ENCODE measurements at places on chromosomes 13 and 19. TPM values are rescaled to one million over a fixed set of nuclear protein-coding genes. Genes with fewer than 3 reads are reported as not detected.

The RFPL4A gene
- not detected for total RNA-seq

The ZNF470 gene
- total RNA-seq: 4.4 TPM

The CCNA1 gene
- 0.50 TPM for total RNA-seq

The FLT1 gene
- total RNA-seq: 0.71 TPM

The ZNF564 gene
- total RNA-seq: 11.1 TPM

- no peak overlapping the region for H3K27ac ChIP-seq
- DNase-seq: no peak
- no peaks in the 10 kb centered on the region for H3K27me3 ChIP-seq
- H3K36me3 ChIP-seq: no peaks in the 10 kb centered on the region
These were observed 245.2 kb downstream of the DNAJC15 start for GRCh38 chr13:43268632-43269031.

DNA sequence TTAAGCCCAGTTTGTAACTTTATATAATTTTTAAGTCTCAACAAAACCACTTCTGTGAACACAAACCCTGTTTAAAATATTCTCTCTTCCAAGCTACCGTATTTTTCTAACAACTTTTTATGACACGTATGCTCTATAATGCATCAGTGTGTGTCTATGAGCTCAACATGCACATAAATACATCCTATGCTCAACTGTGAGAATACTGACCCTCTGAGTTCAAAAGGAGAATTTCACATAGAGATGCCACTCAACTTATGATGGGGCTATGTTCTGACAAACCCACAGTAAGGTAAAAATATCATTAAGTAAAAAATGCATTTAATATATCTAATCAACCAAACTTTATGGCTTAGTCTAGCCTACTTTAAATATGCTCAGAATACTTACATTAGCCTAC, 1139.7 kb upstream of the SPRY2 start:
- H3K27me3 ChIP-seq: no peaks in the 10 kb centered on the region
- H3K36me3 ChIP-seq: no peaks in the 10 kb centered on the region
- DNase-seq: no peak
- H3K27ac ChIP-seq: no peak overlapping the region
- H3K4me3 ChIP-seq: no peak overlapping the region

GRCh38 chr13:76048131-76048530, 412.0 kb downstream of the LMO7 start:
- no peak overlapping the region for H3K4me3 ChIP-seq
- peaks cover 2% of the 10 kb centered on the region for H3K27me3 ChIP-seq
- no peak overlapping the region for H3K27ac ChIP-seq
- H3K36me3 ChIP-seq: no peaks in the 10 kb centered on the region
- no peaks in the 10 kb centered on the region for H3K4me1 ChIP-seq
- no peak for DNase-seq

GRCh38 chr13:30140973-30141372, 166.4 kb downstream of the KATNAL1 start:
- H3K4me1 ChIP-seq: peaks cover 47% of the 10 kb centered on the region
- H3K4me3 ChIP-seq: no peak overlapping the region
- H3K27ac ChIP-seq: no peak overlapping the region
- peaks cover 12% of the 10 kb centered on the region for H3K36me3 ChIP-seq

GRCh38 chr19:42606660-42607351, 12.1 kb upstream of the CEACAM8 start:
- DNase-seq: peak; percentile 55
- H3K4me3 ChIP-seq: no peak overlapping the region
- no peaks in the 10 kb centered on the region for H3K36me3 ChIP-seq
- H3K4me1 ChIP-seq: no peaks in the 10 kb centered on the region
- no peak overlapping the region for H3K27ac ChIP-seq

- no peaks in the 10 kb centered on the region for H3K4me1 ChIP-seq
- H3K4me3 ChIP-seq: no peak overlapping the region
- H3K27me3 ChIP-seq: no peaks in the 10 kb centered on the region
- H3K36me3 ChIP-seq: no peaks in the 10 kb centered on the region
These were observed 327.5 kb upstream of the DACH1 start for GRCh38 chr13:72194523-72194922.

- peaks cover 5% of the 10 kb centered on the region for H3K4me1 ChIP-seq
- no peaks in the 10 kb centered on the region for H3K36me3 ChIP-seq
- peak overlapping the region; percentile 19 for H3K27ac ChIP-seq
- H3K4me3 ChIP-seq: no peak overlapping the region
- DNase-seq: peak; percentile 61
- peaks cover 5% of the 10 kb centered on the region for H3K27me3 ChIP-seq
These were observed 1.1 kb upstream of the FXYD3 start for GRCh38 chr19:35114353-35115176.

DNA sequence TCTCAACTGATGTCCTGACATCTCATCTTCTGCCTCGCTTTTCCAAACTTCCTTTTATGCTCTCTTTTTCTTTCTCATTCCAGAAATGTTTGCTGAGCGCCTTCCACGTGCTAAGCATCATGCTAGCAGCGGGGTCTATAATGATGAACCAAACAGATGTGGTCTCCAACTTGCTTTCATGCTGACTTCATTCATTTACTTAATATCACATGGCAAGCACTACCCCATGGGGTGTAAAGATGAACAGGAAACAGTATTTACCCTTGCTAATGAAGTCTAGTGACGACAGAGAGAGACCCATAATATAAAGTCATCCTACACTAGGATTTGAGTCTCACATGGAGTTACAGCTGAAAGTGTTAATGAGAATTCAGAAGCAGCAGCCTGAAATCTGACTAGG, 21.6 kb upstream of the URAD start:
- H3K36me3 ChIP-seq: no peaks in the 10 kb centered on the region
- H3K4me1 ChIP-seq: peaks cover 2% of the 10 kb centered on the region
- no peak for DNase-seq
- H3K4me3 ChIP-seq: no peak overlapping the region
- peaks cover 4% of the 10 kb centered on the region for H3K27me3 ChIP-seq

Data from activated CD4-positive, alpha-beta T cell treated with anti-CD3 and anti-CD28 coated beads, Interleukin-2, amount 10 ng/mL, durations not matched to agents 7 days and 5 days (primary cell).